ENCODE measurements at places on chromosomes 7 and 10.

DNA sequence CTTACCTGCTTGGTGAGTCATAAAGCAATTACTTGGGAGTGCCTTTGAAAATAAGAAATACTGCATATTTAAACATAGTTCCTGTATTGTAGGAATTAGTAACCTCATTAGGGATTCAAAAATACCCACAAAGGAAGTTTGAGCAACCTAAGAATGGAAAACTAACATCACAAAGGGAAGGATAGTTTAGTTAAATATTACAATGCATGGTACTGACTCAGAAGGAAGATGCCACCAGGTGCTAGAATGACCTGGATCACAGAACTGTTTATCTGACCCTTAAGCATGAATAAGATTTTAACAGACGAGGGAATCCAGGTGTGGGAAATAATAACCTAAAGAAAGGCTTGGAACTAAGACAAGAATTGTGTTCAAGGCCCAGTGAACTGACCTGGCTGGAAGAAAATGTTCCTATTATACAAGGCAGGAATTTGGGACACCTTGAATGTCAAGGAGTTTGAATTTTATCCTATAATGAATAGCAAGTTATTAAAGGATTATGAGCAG is 106.4 kb downstream of the GSAP start:
- no peak for DNase-seq

- DNase-seq, result no peak
Measured at GRCh38 chr7:132933072-132933458, 148.8 kb downstream of the CHCHD3 start.

GRCh38 chr10:50607356-50607925 is 16.3 kb downstream of the SGMS1 start:
- DNase-seq, result no peak

- DNase-seq, result no peak
Measured at GRCh38 chr7:151665368-151665767, 145.7 kb upstream of the RHEB start.

- DNase-seq, result no peak
Measured at GRCh38 chr10:48976196-48976595, 36.6 kb upstream of the LRRC18 start.

DNA sequence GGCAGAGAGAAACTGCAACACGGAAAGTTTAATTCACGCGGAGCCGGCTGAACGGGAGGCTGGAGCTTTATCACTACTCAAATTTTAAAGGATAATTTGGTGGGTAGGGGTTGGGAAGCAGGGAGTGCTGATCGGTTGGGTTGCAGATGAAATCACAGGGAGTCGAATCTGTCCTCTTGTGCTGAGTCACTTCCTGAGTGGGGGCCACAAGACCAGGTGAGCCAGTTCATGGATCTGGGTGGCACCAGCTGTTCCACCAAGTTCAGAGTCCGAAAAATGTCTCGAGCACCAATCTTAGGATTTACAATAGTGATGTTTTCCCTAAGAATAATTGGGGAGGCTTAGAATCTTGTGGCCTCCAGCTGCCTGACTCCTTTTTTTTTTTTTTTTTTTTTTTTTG is 3.6 kb upstream of the PRAP1 start:
- DNase-seq, result no peak

DNA sequence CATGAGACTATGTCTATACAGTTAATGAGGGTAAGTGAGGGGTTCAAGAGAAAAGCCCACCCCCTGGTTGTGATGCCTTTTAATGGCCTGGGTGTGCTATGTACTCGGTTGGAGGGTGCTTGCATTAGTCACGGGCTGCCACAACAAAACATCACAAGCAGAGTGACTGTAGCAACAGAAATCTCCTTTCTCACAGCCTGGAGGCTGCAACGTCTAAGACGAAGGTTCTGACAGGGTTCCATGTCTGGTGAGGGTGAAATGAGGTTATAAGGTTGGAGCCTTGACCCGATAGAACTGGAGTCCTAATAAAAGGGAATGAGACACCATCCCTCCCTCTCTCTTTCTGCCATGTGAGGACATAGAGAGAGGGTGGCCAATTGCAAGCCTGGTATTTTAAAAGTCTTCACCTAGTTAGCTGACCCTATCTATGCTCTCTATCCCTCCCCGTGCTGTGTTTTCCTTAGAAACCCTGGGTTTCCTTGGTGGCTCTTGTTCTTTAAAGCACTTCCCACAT is 126.0 kb upstream of the GDF10 start:
- DNase-seq, result no peak

DNA sequence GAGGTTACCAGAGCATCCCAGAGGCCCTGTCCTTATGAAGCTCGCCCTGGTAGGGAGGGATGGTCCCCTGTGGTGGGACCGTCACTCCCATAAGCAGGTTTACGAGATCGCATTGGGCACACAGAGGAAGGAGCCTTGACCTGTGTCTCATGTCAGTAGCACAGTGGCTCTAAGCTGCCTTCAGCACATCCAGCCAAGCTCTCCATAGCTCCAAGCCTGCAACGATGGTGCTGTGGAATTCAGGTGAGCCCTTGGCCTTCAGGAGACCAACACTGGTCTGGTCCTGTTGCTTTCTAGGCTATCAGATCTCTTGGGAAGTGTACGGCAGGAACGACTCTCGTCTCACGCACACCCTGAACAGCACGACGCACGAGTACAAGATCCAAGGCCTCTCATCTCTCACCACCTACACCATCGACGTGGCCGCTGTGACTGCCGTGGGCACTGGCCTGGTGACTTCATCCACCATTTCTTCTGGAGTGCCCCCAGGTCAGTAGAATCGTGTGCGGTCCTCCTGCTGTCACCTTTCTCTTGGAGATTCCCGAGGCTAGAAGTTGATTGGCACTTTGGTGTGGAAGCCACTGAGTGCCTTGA is 605.3 kb upstream of the FOXK1 start:
- no peak for DNase-seq

- no peak for DNase-seq
Measured at GRCh38 chr10:48701139-48701901, 16.6 kb downstream of the WDFY4 start.

DNA sequence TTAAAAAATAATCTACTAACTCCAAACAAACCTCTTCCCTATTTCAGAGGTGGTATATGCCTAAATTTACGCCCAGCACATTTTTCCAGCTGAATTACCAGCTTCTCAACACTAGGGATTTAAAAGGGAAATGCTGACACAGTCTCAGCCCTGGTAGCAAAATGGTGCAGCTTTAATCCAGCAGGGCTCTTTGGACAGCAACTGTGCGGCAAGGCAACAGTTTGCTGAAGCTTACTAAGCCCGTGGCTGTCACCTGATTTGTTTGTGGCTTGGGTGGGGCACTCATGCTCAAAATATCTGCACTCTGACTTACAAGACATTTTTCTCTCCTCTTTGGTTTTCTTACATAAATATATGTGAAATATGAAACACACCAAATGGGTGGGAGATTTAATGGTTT is 206.7 kb downstream of the POU6F2 start:
- DNase-seq, result no peak

DNA sequence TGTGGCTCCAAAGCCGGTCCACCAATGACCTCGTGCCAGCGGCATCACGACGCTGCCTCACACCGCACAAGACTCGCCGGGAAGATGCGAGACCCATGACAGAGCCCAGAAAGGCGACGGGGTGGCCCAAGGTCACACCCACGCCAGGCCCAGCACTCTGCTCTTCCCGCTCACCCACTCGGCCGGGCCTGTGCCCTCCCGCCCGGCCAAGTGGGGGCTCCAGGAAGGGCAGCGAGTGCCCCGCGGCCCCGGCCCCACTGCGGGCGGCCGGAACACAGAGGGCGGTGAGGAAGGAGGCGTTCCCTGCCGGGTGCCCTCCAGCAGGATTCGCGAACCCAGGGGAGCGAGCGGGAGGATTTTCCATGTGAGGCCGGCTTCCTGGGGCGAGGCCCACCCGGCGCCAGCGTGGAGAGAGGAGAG is 56.3 kb downstream of the PDGFA start:
- DNase-seq, result no peak

GRCh38 chr10:110275128-110275729 is 29.5 kb downstream of the SMNDC1 start:
- no peak for DNase-seq

GRCh38 chr7:100639995-100640516 is 1.3 kb downstream of the TFR2 start:
- no peak for DNase-seq

GRCh38 chr7:127872122-127872521 is 159.1 kb downstream of the LRRC4 start:
- no peak for DNase-seq

GRCh38 chr10:102375867-102376266 is 19.6 kb upstream of the NFKB2 start:
- DNase-seq, result no peak

- DNase-seq, result no peak
Measured at GRCh38 chr7:157412021-157412443, 75.2 kb downstream of the DNAJB6 start.

DNA sequence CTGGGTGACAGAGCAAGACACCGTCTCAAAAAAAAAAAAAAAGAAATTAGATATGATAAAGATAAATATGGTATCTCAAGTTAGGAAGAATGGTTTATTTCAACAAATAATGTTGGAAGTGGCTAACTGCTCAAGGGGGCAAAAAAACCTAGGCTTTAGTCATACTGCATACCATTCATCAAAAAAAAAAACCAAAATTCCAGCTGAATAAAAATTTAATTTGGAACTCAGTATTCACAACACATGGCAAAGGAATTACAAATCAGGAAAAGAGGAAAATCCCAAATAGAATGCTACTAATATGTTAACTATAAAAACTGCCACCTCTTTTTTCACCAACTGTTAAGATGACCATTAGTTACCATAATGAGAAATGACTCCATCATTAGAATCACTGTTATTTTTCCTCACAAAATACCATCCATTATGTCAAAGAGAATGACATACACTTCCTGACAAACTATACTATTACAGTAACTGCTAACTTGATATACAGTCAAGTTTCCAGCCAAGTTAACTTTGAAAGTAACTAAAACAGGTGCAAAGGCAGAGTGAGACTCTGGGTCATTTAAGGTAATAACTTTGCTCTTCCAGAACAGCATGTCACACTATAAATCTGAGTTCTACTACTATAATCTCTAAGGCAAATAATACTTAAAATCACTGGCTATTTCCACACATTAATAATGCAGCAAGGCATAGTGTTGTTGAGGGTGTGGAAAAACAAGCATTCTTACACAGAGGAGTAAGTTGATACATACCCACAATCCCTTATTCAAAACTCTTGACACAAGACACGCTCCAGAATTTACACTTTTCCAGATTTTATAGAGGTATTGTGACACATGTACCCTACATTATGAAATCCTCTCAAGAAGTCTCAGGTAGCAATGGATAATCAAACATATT is 10.2 kb downstream of the KBTBD2 start:
- DNase-seq, result no peak

- no peak for DNase-seq
Measured at GRCh38 chr10:77186936-77187335, 450.7 kb downstream of the KCNMA1 start.

DNA sequence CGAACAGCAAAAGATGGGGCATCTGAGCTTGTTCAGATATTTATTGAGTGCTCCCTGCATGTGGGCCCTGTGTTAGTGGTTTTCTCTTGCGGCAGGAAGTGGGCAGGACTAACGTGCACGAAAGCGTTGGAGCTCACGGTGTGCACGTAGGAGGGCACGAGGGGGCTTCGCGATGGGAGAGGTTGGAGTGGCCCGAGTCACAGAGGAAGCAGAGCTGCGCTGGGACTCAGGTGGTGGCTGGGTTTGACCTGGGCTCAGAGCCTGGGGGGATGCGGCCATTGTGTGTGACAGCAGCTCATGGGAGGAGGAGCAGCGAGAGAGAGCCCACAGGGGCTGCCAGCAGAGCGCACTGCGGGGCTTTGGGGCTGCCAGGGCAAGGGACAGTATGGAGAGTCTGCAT is 7.7 kb downstream of the ZSCAN25 start:
- no peak for DNase-seq

- DNase-seq, result no peak
Measured at GRCh38 chr7:48074204-48074654, 14.8 kb upstream of the UPP1 start.

DNA sequence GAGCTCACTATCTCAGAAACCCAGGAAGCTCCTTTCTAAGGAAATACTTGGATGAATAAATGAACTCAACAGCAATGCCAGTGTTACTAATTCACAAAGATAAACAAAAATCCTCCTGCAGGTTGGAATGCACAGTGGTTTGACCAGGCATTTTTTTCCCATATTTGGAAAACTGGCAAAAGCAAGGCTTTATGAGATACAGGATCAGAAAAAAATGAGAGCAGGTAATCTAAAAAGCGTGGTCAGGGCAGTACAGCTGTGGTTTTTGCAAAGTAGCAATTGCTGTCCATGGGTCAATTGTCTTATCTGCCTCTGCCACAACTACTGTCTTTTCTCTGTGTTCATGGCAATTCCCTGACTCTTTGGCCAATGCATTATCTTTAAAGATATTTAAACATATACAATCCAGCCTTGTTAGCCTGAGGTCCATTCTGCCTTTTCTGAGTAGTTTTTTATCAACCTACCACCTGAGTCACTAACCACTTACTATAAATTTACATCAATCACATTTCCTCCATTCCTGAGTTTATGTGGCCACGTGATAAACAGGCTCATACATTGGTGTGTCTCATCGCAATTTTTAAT is 564.5 kb upstream of the IGFBP3 start:
- no peak for DNase-seq

DNA sequence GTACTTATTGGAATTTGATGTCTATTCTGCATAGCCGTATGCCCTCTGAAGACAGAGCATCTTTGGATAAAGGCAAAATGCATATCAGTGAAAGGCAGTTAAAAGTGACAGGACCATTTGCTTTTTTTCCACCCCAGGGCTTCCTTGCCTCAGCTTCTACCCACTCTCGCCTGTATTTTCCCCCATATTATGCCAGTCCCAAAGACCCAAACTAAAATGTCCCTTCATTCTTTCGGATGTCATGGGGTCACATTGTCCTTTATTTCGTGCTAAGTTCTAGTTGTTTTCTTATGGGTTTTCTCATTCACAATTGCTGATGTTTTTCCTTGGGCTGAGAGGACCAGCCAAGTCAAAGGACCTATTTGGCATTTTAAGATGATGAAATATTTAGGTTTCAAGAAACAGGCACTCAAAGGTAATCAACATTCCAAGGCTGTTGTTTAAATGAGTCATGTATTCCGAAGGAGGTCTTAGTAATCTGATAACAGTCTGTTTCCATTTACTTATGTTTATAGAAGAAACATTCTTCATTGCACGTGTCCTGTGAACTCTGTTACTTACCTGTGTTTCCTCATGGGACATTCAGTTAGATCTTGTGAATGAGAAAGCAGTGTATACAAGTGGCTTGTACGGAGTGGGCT is 74.1 kb downstream of the DNAH11 start:
- DNase-seq, result no peak

- DNase-seq, result no peak
Measured at GRCh38 chr10:122190176-122190943, 80.7 kb upstream of the BTBD16 start.

DNA sequence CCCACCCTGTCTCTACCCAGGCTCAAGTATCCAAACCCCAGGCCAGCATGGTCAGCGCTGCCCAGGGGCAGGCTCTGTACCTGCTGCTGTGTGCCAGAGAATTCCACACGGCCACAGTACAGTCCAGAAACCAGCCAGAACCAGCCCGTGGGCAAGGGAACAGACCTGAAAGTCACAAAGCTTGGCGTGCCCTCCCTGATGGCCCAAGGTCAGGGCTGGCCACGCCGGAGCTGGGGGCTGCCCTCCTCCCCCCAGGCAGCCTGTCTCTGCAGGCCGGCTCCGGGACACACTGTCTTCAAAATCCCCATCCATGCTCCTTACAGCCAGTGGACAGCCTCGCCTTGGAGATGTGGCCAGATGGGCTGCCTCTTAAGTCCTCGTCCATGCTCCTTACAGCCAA is 78.4 kb downstream of the CTBP2 start:
- no peak for DNase-seq

- no peak for DNase-seq
Measured at GRCh38 chr10:64518456-64518855, 997.3 kb downstream of the REEP3 start.

- no peak for DNase-seq
Measured at GRCh38 chr7:117810642-117811512, 62.4 kb downstream of the CTTNBP2 start.
